ENCODE measurements at places on chromosomes 2 and 18.

DNA sequence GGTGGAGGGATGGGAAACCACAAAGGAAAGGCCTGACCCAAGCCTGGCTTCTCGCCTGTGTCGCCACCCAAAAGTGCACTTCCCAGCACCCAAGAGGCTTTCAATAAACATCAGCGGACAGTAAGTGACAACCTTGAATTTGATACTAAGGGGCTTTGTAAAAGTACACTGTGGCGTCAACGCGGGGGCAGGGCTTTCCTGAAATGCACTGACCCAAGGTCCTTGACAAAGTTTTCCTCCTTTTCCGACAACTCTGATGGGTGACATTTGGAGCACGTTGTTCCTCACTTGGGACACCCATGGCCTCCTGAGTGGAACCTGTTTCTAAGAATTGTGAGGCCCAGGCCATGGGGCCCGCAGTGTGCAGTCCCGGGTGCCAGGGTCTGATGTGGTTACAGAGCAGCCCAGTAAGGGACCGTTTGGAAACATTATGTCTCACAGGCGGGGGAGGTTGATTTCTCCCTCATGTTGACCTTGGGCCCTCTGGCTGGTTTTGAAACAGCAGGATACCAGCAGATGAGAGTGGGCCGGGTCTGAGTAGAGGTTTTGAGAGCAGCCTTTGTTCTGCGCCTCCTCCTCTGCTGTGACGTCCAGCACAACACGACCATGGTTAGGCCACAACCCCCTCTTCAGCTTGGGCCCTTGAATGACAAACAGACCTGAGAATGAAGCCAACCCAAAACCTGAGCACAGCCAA is 2.8 kb upstream of the ZBTB14 start:
- no peak for DNase-seq

- no peak for DNase-seq
These were observed 27.3 kb downstream of the KCNF1 start for GRCh38 chr2:10939058-10939457.

- DNase-seq: no peak
These were observed 34.1 kb downstream of the ANKMY1 start for GRCh38 chr2:240523451-240524281.

GRCh38 chr2:150909090-150909489 is 352.6 kb downstream of the RBM43 start:
- no peak for DNase-seq

DNA sequence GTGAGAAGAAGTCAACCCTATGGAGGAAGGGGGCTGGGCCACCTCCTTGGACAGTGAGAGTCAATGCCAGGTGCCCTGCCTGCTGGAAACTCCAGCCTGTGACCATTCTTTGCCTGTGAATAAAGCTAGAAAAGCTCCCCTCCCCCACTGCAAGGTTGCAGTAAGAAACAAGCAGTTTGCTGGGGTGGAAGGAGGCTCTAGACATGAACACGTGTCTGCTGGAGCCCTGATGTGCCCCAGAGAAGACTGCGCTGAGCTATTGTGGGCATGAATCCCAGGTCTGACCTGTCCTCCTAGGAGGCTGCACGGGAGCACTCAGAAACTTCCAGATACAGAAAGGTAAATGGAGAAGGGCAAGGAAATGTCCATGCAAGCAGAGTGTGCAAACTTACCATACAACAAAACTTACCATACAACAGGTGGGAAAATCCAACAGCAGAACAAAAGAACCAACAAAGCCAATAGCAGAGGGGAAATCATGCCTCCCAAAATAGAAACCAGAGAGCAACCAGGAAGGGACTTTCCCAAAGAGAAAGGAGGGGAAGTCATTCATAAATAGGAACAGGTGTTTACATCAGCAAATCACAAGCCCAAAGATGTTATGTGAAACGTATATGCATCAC is 278.7 kb downstream of the BCL2 start:
- no peak for DNase-seq

DNA sequence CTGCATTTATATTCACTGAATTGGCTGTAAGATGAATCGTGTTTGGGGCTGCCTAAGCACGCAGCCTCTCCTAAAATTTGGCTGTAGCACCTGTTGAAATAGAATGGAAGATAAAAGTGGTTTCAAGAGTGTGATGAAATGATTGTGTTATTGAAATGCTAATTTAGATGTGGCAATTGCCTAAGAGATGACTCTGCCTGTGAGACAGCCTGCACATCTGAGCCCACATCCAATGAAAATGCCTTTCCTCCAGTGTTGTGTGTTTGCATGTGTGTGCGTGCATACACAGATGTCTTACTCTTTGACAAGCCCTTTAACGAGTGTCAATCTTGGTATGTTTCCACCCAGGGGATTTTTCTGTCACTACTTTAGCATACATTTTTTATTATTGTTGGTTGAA is 346.9 kb downstream of the MEIS1 start:
- DNase-seq: no peak

- no peak for DNase-seq
These were observed 33.4 kb downstream of the TTR start for GRCh38 chr18:31624892-31625640.

GRCh38 chr18:22170421-22171257 is 1.2 kb downstream of the GATA6 start:
- DNase-seq: peak; percentile 51

DNA sequence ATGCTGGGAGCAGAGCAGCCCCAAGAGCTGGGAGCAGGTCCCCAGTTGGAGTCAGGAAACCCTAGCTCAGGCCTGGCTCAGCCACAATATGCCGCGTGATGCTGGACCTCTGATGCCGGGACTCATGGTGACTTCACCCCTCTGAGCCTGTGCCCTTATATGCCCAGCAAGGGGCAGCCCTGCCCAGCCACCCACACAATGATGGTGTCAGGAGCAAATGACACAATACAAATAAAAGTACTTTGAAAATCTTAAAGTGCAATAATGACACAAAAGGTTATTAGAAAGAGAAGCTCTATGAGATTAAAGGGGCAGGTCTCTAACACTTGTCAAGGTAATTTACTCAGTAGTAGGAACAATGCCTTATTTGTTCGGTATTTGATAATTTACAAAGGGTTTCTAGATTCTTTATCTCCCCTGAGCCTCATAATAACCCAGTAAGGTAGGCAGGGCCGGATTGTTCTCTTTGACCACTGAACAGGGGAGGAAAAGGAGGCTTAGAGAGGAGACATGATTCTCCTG is 18.3 kb upstream of the KIF3C start:
- DNase-seq: no peak

DNA sequence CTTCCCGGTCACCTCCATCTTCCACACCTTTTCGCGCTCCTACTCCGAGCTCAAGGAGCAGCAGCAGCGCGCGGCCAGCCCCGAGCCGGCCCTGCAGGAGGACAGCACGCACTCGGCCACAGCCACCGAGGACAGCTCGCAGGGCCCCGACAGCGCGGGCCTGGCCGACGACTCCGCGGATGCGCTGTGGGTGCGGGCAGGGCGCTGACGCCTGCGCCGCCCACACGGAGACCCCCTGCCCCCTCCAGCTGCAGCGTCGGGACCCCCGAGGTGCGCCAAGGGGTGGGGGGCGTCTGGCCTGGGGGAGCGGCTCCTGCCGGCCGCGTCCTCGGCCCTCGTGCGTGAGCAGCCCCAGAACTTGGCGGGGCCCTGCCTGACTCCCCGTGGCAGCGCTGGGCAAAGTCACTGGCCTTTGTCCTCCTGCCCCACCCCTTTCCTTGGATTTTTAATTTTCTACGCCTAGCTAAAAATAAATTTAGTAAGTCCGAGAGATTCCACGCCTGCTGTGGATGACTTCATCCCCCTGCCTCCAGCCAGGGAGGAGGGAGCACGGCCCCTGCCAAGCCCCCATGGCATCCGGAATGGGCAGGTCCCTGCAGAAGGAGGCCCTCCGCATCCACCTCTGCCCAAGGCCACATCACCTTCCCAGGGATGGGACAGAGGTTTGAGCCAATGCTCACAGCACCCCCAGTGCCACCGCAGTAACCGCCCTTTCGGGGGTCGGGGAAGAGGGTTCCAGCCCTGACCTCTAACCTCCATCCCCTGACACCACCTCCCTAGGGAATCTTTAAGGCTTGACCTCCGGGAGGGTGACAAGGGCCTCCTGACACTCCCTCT is 51.6 kb downstream of the SLC66A2 start:
- no peak for DNase-seq

- no peak for DNase-seq
These were observed 127.8 kb upstream of the PPP1CB start for GRCh38 chr2:28623582-28624405.

GRCh38 chr2:208783184-208783583 is 376.6 kb downstream of the PTH2R start:
- no peak for DNase-seq

DNA sequence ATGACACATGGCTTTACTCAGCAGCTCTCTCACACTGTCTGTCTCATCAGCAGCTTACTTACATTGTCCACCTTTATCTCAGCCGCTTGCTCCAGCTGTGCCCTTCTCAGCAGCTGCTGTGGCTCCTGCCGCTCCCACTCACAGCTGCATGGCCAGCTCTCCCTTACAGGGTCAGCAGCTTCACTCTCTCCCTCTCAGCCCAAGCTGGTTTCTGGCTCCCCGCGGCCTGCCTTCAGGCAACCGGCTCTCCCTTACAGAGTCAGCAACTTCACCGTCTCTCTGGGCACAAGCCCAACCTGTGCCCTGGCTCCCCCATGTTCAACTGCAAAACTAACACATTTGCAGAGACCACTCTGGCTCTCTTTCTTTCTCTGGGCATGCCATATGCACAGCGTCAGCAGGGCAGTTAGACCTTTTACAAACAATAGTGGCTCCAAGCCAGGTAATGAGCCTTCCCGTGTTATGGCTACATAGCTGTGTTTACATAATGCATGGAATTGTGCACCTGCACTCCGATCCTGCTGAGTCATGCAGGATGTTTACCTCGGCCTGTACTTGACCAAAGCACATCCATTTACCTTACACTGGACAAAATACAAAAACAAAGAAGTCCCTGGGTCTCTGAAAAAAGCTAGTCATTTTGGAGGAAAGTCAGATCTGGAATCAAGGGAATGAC is 167.3 kb downstream of the DOK6 start:
- DNase-seq: no peak

DNA sequence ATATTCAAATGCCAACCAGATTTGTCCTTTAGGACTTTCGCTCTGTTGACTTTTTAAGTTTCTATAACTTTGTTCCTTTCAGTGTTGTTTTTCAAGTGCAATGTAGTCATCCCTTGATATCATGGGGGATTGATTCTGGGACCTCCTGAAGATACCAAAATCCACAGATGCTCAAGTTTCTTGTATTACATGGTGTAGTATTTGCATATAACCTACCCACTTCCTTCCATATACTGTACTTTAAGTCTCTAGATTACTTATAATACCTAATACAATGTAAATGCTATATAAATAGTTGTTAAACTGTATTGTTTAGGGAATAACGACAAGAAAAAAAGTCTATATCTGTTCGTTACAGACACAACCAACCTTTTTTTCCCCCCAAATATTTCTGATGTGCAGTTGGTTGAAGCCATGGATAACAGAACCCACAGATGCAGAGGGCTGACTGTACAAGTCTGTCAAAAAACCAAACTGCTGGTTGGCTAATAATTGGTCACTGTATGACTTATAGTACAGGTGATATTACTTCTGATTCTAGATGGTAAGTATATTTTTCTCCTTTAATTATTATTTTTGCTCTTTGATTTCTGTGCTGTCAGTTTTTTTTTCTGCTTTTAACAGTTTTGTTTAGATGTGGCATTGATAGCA is 201.7 kb upstream of the STON1 start:
- DNase-seq: no peak

- no peak for DNase-seq
These were observed 162.3 kb upstream of the CCDC68 start for GRCh38 chr18:55121397-55122170.

GRCh38 chr2:41488888-41489287 is 558.9 kb upstream of the PKDCC start:
- no peak for DNase-seq

- DNase-seq: peak; percentile 65
These were observed 8.6 kb upstream of the ACYP2 start for GRCh38 chr2:54106631-54107454.

- no peak for DNase-seq
These were observed 12.4 kb upstream of the PPP1R1C start for GRCh38 chr2:181973171-181973783.

DNA sequence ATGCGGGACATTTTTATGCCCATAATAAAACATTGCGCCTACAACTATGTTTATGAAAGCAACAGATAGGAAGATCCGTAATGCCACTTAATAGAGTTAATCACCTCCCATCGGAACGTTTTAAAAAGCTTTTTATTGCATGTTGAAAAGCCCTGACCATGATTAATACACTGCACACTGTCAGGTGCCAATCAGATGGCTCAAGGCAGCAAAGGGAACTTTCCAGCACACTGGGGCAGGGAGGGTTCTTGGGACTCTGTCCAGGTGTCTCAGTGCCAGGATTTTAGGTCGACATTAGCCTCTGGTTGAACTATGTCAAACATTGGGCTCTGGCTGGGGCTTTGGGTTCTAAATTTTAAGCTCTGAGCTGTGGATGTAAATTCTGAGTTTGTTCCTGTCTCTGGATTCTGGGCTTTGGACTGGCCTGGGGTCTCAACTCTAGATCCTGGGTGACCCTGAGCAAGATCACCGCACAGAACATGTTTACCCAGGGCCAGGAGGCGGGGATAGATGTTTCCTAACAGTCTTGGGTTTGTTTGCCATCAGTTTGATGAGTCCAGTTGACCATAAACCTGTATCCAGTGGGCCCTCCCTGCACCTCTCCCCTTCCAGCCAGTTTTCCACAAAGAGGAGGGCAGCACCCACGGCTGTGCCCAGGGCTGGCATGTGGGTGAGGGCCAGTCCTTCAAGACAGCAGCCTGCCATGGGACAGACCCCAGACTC is 262.7 kb downstream of the ATAD2B start:
- no peak for DNase-seq

DNA sequence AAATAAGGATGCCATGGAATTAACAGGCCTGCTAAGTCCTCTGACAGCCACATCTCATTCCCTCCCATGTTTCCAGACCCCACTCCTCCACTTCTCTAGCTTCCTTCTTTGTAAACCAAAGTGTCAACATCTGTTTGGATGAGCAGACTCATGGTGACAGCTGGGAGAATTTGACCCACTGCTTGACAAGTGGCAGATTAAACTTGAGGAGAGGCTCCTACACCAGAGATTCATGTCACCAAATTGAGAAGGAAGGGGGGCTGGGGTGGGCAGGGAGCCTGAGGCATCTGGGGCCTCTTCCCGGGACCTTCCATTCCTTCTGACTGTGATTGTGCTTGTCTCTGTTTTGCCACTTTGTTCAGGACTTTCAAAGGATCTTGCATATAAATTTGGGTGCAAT is 41.0 kb upstream of the IGFBP5 start:
- no peak for DNase-seq

- no peak for DNase-seq
These were observed 38.7 kb downstream of the UBE2F start for GRCh38 chr2:238005528-238005927.

- no peak for DNase-seq
These were observed 22.5 kb downstream of the DAPL1 start for GRCh38 chr2:158817588-158817987.

- no peak for DNase-seq
These were observed 76.0 kb upstream of the ST8SIA5 start for GRCh38 chr18:46832849-46833248.
